ENCODE measurements at places on chromosomes 16 and 17.

- no peak for DNase-seq
These were observed 7.6 kb downstream of the HAGH start for GRCh38 chr16:1818873-1819525.

DNA sequence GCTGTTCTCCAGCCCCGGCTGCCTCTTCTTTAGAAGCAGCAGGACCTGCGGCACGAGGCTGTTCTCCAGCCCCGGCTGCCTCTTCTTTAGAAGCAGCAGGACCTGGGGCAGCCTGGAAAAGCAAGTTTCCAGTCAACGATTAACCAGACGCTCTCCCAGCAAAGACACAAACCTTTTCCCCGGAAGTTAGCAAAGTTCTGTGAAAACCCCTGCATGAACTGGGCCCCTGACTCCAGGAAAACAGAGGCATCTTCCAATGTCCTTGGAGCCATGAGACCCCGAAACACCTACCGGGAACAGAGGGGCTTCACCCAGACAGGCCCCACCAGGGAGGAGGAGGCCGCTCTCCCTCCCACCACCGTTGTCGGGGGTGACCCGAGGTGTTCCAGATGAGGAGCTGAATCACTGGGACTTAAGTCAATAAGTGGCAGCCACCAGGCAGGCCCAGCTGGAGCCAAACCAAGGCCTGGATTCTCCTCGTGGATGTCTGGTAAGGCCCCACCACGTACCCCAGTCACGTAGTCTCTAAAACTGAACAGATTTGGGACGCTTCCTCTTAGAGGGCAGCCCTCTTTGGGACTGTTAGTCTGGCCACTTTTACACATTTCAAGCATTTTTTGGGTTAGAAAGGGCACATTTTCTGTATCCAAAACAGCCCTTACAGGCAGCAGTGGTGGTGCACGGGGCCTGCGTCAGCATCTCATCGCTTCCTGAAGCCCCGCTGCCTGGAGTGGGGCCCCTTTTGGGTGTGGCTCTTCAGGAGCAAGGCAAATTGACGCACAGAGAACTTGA lies at the start of gene RPH3AL:
Gene RPH3AL, minus strand, starts transcription at position 387 of the 792 bp plus-strand sequence. CDS start 25,264 bp downstream, outside the sequence.
- peak; percentile 81 for DNase-seq

DNA sequence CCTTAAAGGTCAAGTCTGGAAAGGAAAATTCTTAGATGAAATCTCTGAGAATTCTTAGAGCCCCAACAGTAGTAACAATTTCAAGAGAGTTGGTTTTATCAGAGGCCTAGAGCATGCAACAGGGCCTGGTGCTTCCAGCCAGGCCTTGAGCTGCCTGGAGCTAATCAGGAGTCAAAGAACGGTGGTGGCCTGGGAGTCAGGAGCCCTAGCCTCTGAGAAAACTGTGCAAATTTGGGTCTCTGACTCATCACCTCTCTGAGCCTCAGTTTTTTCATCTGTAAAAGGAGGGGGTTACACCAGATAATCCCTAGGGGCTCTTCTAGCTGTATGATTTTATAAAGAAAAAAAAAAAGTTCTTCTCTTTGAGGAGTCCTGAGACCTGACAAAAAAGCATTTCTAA lies 227.3 kb upstream of the RPL38 start:
- DNase-seq: no peak

DNA sequence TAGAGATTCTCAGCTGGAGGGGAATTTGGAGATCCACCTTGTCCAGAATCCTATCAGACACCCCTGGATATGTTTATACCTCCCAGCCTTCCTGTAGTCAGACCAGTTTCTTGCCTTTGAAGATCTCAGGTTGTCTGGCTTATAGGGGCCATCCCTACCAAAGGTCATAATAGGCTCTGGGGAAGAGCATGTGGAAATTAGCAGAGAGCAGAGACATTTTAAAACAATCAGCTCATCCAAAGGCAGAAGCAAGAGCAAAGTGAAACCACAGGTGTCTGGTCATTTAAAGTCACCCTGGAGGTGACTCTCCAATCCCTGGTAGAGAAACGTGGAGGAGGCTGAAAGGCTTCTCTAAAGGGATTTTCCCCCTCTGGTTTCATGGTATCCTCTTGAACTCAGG lies 299.3 kb upstream of the EEF2KMT start:
- DNase-seq: no peak

- peak; percentile 74 for DNase-seq
These were observed 3.7 kb downstream of the SLC52A1 start for GRCh38 chr17:5031365-5032082.

- DNase-seq: no peak
These were observed 3.0 kb downstream of the CCL16 start for GRCh38 chr17:35978346-35978745.

DNA sequence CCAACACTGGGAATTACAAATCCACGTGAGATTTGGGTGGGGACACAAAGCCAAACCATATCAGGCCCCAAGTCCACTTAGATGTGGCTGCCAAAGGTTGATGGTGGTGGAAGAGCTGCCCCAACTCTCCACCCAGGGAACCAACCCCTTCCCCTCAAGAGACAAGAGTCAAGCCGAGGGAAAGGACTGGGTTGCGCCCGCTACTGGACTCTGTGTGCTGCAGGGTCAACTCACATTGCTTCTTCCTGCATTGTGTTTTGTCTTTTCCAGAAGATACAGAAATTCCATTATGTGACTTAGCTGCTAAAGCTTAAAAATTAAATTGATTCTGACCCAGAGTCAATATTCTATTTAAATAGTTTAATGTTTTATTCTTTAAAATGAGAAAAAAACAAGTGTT lies 58.5 kb downstream of the ADAMTS18 start:
- no peak for DNase-seq

DNA sequence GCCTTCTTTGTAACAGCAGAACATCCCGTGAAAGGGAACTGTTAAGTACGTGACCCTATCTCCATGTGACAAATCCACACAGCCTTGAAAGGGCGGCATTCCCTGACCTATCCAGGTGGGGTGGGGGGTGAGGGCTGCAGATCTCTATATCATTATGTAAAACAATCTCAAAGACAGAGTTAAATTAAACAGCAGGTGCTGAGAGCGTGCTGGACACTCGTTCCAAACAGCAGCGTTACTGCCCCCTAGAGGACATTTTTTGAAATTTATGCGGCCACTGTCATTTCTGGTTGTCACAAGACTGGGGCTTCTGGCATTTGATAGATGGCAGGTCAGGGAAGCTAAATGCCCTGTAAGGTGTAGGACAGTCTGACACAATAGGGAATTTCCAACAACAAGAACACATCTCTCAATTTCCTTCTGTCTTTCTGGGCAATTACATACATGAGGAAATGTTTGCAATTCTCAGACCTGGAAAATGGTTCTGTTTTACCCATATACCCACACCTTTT lies 6.7 kb upstream of the SLC25A39 start:
- peak; percentile 75 for DNase-seq

DNA sequence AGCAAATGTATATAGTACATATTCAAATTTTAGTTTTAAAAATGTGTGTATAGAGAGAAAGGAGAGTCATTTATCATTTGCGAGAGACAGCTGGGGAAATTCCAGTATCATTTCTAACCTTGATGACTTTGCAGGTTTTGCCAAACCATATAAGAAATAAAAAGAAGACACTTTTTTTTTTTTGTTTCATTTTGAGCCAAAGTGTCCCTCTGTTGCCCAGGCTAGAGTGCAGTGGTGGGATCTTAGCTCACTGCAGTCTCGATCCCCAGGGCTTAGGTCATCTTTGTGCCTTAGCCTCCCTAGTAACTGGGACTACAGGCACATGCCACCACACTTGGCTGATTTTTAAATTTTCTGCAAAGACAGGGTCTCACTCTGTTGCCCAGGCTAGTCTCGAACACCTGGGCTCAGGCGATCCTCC lies 38.4 kb upstream of the VWA3A start:
- DNase-seq: no peak

GRCh38 chr17:15650741-15651582 lies 31.5 kb upstream of the FBXW10B start:
- DNase-seq: peak; percentile 45

DNA sequence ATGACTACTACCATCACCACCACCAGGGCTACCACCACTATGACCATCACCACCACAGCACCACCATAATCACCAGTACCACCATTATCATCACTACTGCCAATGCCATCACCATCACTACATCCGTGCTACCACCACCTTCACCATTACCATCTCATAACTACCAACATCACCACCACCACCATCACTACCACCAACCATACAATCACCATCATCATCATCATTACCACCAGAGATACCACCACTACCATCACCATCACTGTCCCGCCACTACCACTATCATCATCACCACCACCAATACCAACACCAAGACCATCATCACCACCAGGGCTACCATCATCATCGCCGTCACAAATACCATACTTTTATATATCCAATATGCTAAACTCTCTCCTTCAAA lies 369.6 kb upstream of the DYNLRB2 start:
- no peak for DNase-seq

Data from adrenal gland (tissue), 19 donors.